Pancreas (tissue), 10 donors: ENCODE measurements at places on chromosomes 6 and 20.

DNA sequence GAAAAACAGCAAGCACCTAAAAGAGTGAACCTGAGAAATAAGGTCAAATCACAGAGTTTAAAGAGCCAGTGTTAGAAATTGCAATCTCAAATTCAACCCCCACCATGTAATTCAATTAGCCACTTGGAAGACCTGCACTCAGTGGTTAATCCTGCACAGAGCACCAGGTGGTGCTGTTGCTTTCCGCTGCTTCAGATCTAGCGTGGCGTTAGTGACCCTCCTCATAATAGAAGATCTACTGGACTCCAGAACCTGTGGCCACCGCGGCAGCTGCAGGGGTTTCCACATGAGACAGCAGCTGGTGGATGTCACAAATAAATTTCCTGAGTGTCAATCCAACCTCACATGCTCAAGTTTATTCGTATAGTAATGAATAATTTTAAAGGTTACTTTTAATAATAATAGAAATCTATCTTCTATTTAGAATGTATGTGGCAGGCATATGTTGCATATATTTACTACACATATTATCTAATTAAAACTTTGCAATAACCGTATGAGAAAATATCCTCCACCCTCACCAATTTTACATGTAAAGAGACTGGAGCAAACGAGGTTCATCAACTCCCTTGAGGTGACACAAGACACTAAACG lies 84.4 kb downstream of the SYNE1 start:
- H3K36me3 ChIP-seq, result no peaks in the 10 kb centered on the region
- H3K27ac ChIP-seq, result no peak overlapping the region
- no peaks in the 10 kb centered on the region for H3K4me1 ChIP-seq
- no peak overlapping the region for H3K4me3 ChIP-seq
- no peaks in the 10 kb centered on the region for H3K27me3 ChIP-seq

GRCh38 chr6:81451787-81452186 lies 300.7 kb downstream of the TENT5A start:
- DNase-seq, result no peak
- H3K36me3 ChIP-seq, result no peaks in the 10 kb centered on the region
- no peaks in the 10 kb centered on the region for H3K4me1 ChIP-seq
- H3K27ac ChIP-seq, result no peak overlapping the region

GRCh38 chr6:15061180-15061641 lies 184.7 kb upstream of the JARID2 start:
- no peaks in the 10 kb centered on the region for H3K36me3 ChIP-seq
- no peak for DNase-seq
- H3K4me1 ChIP-seq, result no peaks in the 10 kb centered on the region
- no peak overlapping the region for H3K4me3 ChIP-seq
- no peak overlapping the region for H3K27ac ChIP-seq

DNA sequence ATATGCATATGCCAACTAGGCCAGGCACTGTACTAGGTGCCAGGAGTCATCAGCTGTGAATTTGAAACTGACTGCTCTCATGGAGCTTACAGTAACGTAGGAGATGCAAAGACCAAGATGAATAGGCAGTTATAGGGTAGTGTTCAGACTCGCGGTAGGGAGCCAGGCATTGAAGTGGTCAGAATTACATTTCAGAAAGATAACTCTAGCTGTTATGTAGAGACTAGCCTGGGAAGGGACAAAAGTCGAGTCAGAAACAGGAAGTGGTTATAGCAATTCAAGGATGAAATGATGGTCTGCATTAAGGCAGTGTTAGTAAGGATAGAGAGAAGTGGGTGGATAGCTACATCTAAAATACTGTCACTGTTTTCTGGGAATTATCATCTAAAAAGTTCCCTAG lies 56.6 kb downstream of the PCMT1 start:
- no peak for DNase-seq
- H3K27me3 ChIP-seq, result no peaks in the 10 kb centered on the region
- H3K4me1 ChIP-seq, result no peaks in the 10 kb centered on the region
- no peaks in the 10 kb centered on the region for H3K36me3 ChIP-seq
- no peak overlapping the region for H3K27ac ChIP-seq
- no peak overlapping the region for H3K4me3 ChIP-seq

GRCh38 chr20:7989379-7989778 lies 30.2 kb downstream of the TMX4 start:
- no peak overlapping the region for H3K27ac ChIP-seq
- no peaks in the 10 kb centered on the region for H3K36me3 ChIP-seq
- no peaks in the 10 kb centered on the region for H3K4me1 ChIP-seq
- H3K27me3 ChIP-seq, result no peaks in the 10 kb centered on the region
- DNase-seq, result no peak
- H3K4me3 ChIP-seq, result no peak overlapping the region

DNA sequence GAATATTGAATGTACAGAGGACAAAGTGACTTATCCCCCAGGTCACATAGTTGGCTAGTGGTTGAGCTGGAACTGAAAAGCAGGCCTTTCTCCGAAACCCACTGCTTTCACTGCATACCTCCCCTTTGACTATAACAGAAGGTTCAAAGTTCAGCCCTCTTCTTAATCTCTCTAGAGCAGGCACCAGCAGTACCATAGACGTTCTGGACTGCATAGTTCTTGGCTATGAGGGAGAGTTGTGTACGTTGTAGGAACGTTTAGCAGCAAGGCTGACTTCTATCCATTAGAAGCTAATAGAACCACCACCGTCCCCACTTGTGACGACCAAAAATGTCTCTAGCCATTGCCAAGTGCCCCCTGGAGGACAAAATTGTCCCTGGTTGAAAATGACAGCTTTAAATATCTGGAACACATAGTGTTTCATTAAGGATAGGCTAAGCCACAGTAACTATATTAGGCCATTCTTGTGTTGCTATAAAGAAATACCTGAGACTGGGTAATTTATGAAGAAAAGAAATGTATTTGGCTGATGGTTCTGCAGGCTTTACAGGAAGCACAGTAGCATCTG lies 123.8 kb upstream of the MTHFD1L start:
- DNase-seq, result no peak
- H3K36me3 ChIP-seq, result no peaks in the 10 kb centered on the region
- no peak overlapping the region for H3K4me3 ChIP-seq

GRCh38 chr6:68160348-68160747 lies 474.7 kb upstream of the ADGRB3 start:
- DNase-seq, result no peak
- H3K36me3 ChIP-seq, result no peaks in the 10 kb centered on the region
- H3K4me3 ChIP-seq, result no peak overlapping the region
- H3K4me1 ChIP-seq, result no peaks in the 10 kb centered on the region
- H3K27ac ChIP-seq, result no peak overlapping the region

GRCh38 chr6:3397229-3398164 lies 59.4 kb downstream of the SLC22A23 start:
- no peaks in the 10 kb centered on the region for H3K27me3 ChIP-seq
- peak overlapping the region; percentile 53 for H3K27ac ChIP-seq
- no peaks in the 10 kb centered on the region for H3K36me3 ChIP-seq
- no peak overlapping the region for H3K4me3 ChIP-seq
- DNase-seq, result no peak
- peaks cover 48% of the 10 kb centered on the region for H3K4me1 ChIP-seq

DNA sequence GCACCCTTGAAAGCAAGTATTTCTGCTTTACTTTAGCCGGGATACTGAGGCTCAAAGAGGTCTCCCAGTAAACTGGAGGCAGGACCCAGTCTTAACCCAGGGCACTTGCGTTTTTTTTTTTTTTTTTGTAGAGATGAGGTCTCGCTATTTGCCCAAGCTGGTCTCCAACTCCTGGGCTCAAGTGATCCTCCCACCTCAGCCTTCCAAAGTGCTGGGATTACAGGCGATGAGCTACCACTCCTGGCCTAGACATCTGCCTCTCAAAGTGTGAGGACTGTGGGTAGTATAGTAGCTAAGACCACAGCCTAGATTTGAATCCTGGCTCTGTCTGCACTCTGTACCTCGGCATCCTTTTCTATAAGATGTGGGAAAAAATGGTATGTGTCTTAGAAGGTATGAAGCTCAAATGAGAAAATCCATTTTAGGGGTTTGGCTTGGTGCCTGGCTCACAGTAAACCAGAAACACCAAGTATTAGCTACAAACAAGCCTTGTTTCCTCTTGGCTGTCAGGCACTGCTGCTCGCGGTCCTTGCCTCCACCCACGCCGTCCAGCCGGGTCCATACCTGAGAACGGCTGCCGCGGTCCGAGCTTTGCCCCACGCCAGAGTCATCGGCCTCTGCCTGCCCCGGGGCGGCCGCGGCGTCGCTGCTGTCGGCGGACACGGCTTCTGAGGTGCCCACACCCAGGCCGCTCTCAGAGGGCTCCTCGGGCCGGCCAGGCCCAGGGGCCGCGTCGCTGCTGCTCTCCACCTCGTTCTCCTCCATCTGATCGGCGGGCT lies 1.2 kb downstream of the ZNF335 start:
- no peaks in the 10 kb centered on the region for H3K36me3 ChIP-seq
- H3K4me1 ChIP-seq, result peaks cover 20% of the 10 kb centered on the region
- no peaks in the 10 kb centered on the region for H3K27me3 ChIP-seq
- DNase-seq, result no peak

DNA sequence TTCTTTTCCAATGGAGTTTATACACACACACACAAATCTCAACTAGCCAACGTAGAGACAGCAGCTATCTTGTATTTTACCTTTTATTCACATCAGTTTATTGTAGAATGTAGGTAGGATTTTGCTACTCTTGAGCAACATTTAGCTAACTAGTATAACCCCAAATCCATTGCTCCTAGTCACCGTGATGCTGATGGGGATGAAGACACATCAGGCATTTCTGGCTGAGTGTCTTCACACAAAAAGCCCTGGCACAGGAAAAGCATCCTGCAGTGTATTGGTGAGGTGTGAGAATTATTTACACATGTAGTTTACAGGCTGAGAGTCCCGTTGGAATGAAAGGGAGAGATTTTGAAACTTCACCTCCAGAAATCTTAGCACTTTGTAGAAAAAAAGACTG lies 65.9 kb upstream of the FBXL4 start:
- no peaks in the 10 kb centered on the region for H3K36me3 ChIP-seq
- H3K4me1 ChIP-seq, result no peaks in the 10 kb centered on the region
- DNase-seq, result no peak
- no peak overlapping the region for H3K27ac ChIP-seq

DNA sequence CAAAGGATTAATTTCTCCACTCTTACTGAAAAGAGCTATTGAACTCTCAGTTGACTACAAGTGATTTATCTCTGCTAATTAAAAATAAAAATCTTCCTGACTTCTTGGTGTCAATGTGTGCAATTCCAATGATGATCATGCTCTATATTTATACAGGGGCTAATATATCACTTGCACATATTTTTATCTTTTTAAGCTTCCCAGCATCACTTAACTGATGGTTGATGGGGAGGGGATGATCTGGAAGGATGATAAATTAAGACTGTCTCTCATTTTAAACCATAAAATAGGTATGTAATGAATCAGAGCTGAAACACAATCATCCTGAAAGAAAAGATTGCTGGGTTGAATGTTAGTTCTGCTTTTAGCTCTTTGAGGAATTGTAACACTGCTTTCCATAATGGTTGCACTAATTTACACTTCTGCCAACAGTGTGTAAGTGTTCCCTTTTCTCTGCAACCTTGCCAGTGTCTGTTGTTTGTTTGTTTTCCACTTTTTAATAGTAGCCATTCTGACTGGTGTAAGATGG lies 169.6 kb upstream of the ECI2 start:
- no peak overlapping the region for H3K4me3 ChIP-seq
- no peaks in the 10 kb centered on the region for H3K36me3 ChIP-seq
- no peak overlapping the region for H3K27ac ChIP-seq
- DNase-seq, result no peak
- no peaks in the 10 kb centered on the region for H3K27me3 ChIP-seq
- no peaks in the 10 kb centered on the region for H3K4me1 ChIP-seq

DNA sequence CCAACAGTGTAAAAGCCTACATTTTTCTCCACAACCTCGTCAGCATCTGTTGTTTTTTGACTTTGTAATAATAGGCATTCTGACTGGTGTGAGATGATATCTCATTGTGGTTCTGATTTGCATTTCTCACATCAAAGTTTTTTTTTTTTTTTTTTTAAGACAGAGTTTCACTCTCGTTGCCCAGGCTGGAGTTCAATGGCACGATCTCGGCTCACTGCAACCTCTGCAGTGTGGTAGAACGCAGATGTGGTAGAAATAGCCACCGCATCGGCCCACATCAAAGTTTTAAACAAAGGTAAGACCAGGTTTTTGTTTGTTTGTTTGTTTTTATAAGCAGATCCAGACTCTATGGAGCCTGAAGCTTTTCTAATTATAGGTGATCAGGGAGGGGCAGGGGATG lies 12.7 kb upstream of the PPP1R3G start:
- no peaks in the 10 kb centered on the region for H3K27me3 ChIP-seq
- no peak overlapping the region for H3K4me3 ChIP-seq
- no peak for DNase-seq
- H3K4me1 ChIP-seq, result no peaks in the 10 kb centered on the region
- no peaks in the 10 kb centered on the region for H3K36me3 ChIP-seq

DNA sequence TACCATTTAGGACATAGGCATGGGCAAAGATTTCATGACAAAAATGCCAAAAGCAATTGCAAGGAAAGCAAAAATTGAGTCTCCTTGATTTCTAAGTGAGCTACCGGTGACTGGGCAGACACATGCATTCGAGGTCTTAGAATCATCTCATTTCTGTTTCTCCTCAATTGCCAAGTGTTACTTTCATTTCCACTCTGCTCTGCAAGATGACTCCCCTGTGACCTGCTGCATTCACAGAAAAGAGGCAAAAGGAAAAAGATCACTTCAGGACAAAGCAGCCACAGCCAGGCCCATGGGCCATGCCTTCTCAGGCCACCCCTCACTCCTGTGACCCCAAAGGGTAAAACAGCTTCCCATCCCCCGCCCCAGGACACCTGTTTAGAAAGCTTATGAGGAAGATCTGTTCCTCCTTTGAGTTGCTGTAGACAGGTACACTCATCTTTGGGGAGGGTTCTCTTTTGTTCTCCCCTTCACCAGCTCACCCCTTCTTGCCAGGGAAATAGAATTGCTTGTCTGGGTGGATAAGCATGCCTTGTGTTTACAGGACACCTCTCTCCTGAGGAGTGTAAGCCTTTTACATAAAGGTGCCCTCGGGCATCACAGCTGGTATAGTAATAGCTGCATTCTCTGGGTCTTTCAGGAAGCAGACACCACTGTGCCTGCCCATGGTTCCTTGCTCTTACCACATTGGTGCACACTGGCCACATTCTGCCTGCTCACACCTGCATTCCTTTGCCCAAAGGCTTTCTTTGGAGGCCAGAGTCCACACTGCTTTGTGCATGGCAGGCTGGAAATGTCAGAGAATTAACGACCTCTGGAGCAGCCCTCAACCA lies 105.0 kb downstream of the SLC24A3 start:
- H3K27ac ChIP-seq, result no peak overlapping the region
- H3K4me1 ChIP-seq, result no peaks in the 10 kb centered on the region
- H3K4me3 ChIP-seq, result no peak overlapping the region
- DNase-seq, result no peak
- no peaks in the 10 kb centered on the region for H3K36me3 ChIP-seq
